ENCODE measurements at places on chromosomes 12 and 14. TPM values are rescaled to one million over a fixed set of nuclear protein-coding genes. Genes with fewer than 3 reads are reported as not detected.
A peak's percentile ranks its signal among the peaks of the same experiment; 100 is the strongest.

GRCh38 chr14:104973385-104974145 is 4.6 kb downstream of the AHNAK2 start:
- H3K27ac ChIP-seq, result peak overlapping the region; percentile 94
- H3K4me1 ChIP-seq, result peaks cover 44% of the 10 kb centered on the region
- H3K36me3 ChIP-seq, result no peaks in the 10 kb centered on the region
- peak overlapping the region; percentile 1 for H3K4me3 ChIP-seq
- peak; percentile 87 for DNase-seq

DNA sequence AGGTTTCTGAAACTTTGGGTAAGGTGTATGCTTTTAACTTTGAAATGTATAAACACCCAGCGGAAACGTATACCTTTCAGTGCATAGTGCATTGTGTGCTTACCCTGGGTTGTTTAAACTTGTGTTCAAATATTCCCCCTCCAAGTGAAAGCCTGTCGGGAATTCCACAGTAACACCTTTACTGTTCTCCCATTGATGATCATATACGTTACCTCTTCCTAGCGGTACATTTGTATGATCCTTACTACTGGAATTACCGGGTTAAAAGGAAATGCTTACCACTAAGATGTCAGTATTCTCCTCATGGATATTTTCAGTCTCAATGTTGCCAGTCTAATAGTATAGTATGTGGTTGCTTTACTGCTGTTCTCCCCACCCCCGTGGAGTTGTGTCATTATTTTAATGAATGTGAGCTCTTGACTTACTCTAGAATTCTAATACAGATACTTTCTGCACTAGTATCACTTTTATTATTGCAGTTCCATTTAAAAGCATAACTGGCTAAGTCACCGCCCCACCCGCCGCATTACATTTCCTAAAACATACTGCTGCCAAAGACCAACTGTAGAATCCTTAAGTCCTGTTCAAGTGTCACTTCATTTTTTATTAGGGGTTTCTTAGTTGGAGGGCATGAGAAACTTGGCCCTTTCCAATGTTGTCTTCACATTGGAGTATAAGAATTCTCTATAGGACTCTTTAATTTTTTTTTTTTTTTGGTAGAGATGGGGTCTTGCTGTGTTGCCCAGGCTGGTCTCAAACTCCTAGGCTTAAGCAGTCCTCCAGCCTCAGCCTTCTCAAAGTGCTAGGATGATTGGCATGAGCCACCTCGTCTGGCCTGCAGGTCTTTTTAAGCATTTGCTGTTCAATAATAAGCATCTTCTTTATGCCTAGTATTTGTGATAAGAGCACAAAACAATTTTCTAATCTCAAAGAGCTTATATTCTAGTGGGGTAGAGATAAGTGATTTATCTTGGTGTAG is 24.9 kb downstream of the NUDT4 start:
- H3K27ac ChIP-seq, result no peak overlapping the region
- no peaks in the 10 kb centered on the region for H3K4me1 ChIP-seq
- no peaks in the 10 kb centered on the region for H3K27me3 ChIP-seq
- H3K36me3 ChIP-seq, result peaks cover 26% of the 10 kb centered on the region
- DNase-seq, result no peak

DNA sequence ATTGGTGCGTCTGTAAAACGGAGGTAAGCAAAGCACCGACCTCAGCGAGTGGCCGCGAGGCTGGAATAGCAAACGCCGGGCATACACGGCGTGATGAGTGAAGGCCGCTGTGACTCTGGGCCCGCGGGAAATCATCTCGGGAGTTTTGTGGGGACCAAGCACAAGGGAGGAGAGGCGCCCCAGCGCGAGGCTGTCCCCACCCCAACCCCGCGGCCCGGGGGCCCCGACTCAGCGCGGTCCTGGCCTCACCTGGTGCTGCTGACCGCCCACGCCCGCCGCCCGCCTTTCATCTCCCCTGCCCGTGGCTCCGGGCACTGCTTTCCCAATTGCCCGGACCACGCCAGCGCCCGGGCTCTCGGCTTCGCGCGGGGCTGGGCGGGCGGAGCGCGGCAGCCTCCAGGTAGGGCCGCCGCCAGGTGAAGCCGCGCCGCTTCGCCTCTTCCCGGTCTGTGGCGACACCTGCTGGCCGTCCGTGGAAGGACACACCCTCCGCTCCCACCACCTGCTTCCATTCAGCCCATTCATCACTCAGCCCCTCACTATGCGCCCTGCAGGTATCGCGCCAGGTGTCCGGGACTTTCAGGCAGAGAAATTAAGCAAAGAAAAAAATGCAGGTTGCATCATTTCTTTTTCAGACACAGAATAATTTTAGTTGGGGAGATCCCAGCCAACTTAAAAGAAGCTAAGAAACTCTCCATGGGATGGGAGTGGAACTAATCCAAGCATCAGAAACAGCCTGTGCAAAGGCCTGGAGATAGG is 360.4 kb downstream of the MED13L start:
- H3K4me3 ChIP-seq, result no peak overlapping the region
- DNase-seq, result peak; percentile 36
- no peaks in the 10 kb centered on the region for H3K27me3 ChIP-seq
- H3K27ac ChIP-seq, result no peak overlapping the region
- H3K36me3 ChIP-seq, result no peaks in the 10 kb centered on the region
- peaks cover 11% of the 10 kb centered on the region for H3K4me1 ChIP-seq

GRCh38 chr12:111454311-111454710 is 48.6 kb downstream of the SH2B3 start:
- H3K4me1 ChIP-seq, result peaks cover 10% of the 10 kb centered on the region
- DNase-seq, result no peak
- H3K36me3 ChIP-seq, result peaks cover 62% of the 10 kb centered on the region
- H3K4me3 ChIP-seq, result no peak overlapping the region

DNA sequence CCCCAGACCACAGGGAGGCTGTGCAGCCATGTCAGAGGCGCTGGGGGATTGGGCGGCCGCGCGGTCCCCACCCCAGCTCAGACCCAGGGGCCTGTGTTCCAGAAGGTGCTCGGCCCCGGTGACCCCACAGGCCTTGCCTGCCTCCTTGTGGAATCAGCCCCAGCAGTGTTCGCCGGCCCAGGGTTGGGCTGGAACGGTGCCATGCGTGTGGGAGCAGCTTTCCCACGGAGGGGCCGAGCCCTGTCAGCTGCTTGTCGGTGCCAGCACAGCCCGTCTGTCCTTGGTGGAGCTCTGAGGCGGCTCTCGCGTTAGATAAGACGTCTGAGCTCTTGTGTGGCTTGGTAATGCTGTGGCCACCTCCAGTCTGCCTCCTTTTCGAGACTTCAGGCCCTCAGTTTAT is 8.5 kb downstream of the ZFYVE21 start:
- DNase-seq, result peak; percentile 74
- H3K27me3 ChIP-seq, result no peaks in the 10 kb centered on the region
- H3K27ac ChIP-seq, result no peak overlapping the region
- H3K4me3 ChIP-seq, result no peak overlapping the region
- H3K36me3 ChIP-seq, result no peaks in the 10 kb centered on the region
- peaks cover 28% of the 10 kb centered on the region for H3K4me1 ChIP-seq

DNA sequence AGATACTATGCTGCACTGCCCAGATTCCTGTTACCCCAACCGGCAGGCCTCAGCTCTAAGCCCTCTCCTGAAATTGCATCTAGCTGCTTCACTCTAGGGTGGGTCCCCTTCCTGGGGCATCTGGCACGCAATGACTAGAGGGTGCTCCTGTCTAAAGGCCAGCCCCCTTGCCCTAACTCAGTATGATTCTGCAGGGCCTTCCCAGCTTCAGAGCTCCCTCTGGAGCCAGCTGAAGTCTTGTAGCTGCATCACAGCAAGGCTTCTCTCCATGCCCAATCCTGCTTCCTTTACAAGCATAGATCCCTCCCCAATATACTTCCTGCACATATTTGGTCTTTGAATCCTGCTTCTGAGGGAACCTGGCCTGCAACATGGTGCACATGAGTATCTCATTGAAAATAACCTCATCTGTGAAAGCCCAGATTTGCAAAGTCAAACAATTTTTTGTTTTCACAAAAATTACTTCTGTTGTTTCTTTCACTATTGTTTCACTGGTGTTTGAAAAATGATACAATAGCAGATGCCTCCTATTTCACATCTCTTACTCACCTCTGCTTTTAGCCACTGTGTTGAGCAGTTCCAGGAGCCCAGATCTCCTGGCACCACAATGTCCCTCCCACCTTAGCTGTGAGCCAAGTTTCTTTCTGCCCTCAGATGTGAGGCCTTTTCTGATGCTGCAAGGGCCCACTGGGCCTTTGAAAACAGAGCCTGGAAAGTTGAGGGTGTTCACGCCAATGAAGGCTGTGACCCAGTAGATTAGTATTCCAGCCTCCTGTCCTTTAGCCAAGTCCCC is 169.5 kb upstream of the EGLN3 start:
- H3K4me3 ChIP-seq, result no peak overlapping the region
- peaks cover 12% of the 10 kb centered on the region for H3K27me3 ChIP-seq
- H3K27ac ChIP-seq, result no peak overlapping the region
- H3K36me3 ChIP-seq, result no peaks in the 10 kb centered on the region

DNA sequence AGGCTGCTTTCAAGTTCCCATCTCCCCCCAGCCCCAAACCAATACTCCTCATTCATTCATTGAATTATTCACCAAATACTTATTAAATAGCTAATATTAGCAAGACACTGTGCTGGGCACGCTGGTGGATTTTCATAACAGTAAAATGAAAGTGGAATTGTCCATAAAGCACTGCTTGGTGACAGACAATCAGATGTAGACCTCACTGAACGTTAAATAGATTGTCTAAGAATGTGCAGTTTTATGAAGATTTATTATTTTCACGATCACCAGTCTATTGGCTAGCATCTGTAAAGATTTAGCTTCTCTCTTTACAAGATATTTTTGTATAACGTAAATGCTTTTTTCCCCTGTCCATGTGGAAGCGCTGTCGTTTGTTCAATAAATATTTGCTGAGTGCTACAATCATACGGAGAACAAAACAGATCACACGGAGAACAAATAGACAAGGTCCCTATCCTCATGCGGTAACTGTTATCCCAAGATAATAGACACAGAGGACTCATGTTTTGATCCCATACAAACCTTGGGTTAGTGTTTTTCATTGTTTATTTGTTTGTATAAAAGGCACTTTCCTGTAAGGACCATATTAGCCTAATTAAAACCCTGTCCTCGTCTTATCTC is 397.6 kb downstream of the BCAT1 start:
- no peak overlapping the region for H3K27ac ChIP-seq
- no peak overlapping the region for H3K4me3 ChIP-seq
- H3K36me3 ChIP-seq, result no peaks in the 10 kb centered on the region

DNA sequence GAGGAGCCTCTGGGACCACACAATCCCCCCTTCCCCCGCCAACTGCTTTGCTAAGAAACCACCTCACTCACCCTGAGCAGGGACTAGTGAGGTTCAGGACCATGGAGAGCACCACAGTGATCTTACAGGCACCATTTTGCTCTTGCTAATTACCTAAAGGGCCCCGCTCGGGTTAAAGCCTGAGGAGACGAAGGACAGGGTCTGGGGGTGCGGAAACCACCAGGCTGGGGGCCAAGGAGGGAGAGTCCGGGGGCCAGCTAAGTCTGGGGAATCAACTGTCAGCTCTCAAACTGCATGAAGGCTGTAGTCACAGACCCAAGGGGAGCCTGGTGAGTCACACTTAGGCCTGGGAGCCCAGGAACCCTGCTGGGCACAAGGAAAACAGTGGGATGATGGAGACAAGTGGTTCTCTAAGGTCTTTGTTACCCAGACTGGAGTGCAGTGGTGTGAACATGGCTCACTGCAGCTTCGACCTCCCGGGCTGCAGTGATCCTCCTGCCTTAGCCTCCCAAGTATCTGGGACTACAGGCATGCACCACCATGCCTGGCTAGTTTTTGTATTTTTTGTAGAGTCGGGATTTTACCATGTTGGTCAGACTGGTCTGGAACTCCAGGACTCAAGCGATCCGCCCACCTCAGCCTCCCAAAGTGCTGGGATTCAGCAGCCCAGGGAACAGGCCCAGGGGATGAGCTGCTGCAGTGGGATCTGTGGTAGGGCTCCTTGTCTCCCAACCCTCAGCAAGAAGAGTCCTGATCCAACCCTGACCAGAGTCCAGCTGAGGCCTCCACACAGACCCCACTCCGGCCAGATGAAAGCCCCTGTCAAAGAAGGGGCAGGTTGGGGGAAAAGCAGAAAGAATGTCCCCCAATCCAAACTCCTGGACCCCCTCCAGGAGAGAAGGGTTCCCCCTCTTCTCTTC is 98.8 kb downstream of the CALM1 start:
- no peak overlapping the region for H3K4me3 ChIP-seq
- no peaks in the 10 kb centered on the region for H3K36me3 ChIP-seq
- H3K27me3 ChIP-seq, result no peaks in the 10 kb centered on the region
- no peak overlapping the region for H3K27ac ChIP-seq
- DNase-seq, result peak; percentile 75
- H3K4me1 ChIP-seq, result peaks cover 13% of the 10 kb centered on the region

GRCh38 chr14:32083789-32084188 is 6.7 kb downstream of the ARHGAP5 start:
- DNase-seq, result no peak
- H3K36me3 ChIP-seq, result no peaks in the 10 kb centered on the region
- H3K27me3 ChIP-seq, result no peaks in the 10 kb centered on the region
- peaks cover 38% of the 10 kb centered on the region for H3K4me1 ChIP-seq
- H3K27ac ChIP-seq, result no peak overlapping the region

DNA sequence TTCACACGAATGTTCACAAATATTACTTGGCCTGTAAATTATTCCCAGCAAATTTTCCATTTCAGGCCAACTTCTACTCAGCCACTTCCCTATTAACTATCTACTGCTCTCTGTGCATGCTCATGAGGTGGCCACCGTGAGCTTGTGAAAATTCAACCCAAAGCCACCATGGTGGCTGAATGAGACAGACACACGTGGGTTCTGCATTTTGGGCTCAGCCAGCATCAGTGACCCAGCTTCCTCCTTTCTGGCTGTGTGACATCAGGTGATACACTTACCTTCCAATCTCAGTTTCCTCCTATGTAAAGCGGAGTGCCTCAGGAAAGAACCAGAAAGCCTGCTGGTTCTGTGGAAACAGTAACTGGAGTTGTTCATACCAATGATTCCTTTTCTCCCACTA is 175.8 kb downstream of the FOXN3 start:
- H3K4me1 ChIP-seq, result no peaks in the 10 kb centered on the region
- no peak for DNase-seq
- H3K36me3 ChIP-seq, result no peaks in the 10 kb centered on the region
- no peak overlapping the region for H3K27ac ChIP-seq
- no peaks in the 10 kb centered on the region for H3K27me3 ChIP-seq

DNA sequence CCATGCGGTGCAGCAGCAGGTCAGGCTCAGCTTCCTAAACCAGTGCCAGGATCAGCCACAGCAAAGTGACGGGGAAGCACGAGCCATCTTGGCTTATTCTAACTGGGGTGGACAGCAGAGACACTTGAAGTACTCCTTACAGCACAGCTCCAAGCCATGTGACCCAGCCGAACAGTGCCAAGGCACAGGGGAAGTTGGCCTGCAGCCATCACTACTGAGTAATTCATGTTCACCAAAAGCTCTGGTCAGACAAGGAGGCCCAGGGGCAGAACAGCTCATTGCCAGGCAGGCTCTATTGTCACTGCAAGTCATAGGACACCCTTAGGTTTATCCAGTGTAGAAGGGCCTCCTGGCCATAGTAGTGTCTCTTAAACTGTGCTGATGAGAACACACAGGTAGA is 23.4 kb upstream of the SLC35F4 start:
- no peak overlapping the region for H3K4me3 ChIP-seq
- H3K36me3 ChIP-seq, result no peaks in the 10 kb centered on the region
- no peaks in the 10 kb centered on the region for H3K4me1 ChIP-seq

GRCh38 chr14:68665792-68666204 is 127.1 kb downstream of the ZFP36L1 start:
- H3K4me1 ChIP-seq, result peaks cover 71% of the 10 kb centered on the region
- peak overlapping the region; percentile 35 for H3K27ac ChIP-seq
- no peak overlapping the region for H3K4me3 ChIP-seq
- no peaks in the 10 kb centered on the region for H3K27me3 ChIP-seq
- no peak for DNase-seq
- no peaks in the 10 kb centered on the region for H3K36me3 ChIP-seq

KRT77 gene
- not detected for total RNA-seq

CRIP1 gene
- 1.8 TPM for total RNA-seq

LRRK2 gene
- total RNA-seq, result 7.0 TPM

PKP2 gene
- 0.13 TPM for total RNA-seq

KRT6C gene
- not detected for total RNA-seq

NFATC4 gene
- 96.9 TPM for total RNA-seq

B3GNT4 gene
- not detected for total RNA-seq

Measured in GM23248 (cell line).